ENCODE measurements at places on chromosomes 3 and 15. TPM values are rescaled to one million over a fixed set of nuclear protein-coding genes. Genes with fewer than 3 reads are reported as not detected.

DNA sequence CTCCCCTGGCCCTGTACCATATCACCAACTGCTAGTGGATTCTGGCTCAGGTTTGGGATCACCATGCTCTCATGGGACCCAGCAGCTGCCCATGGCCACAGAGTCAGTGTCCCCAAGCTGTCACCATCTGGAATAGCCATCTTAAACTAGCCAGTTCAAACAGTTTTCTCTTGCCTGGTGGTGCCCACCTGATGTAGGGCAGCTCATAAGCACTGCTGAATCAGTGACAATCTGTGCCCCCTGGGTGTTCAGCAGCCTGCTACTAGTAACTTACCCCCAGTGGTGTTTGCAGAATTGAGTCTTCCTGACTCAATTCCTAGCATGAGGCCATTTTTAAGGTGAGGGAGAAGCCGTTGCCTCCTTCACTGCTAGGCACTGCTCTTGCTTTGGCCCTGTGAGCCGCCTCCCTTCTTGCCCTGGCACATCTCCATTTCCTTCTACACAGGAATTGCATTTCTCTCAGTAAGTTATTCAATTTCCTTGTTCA lies 7.9 kb downstream of the RPSA start:
- no peak for DNase-seq

DNA sequence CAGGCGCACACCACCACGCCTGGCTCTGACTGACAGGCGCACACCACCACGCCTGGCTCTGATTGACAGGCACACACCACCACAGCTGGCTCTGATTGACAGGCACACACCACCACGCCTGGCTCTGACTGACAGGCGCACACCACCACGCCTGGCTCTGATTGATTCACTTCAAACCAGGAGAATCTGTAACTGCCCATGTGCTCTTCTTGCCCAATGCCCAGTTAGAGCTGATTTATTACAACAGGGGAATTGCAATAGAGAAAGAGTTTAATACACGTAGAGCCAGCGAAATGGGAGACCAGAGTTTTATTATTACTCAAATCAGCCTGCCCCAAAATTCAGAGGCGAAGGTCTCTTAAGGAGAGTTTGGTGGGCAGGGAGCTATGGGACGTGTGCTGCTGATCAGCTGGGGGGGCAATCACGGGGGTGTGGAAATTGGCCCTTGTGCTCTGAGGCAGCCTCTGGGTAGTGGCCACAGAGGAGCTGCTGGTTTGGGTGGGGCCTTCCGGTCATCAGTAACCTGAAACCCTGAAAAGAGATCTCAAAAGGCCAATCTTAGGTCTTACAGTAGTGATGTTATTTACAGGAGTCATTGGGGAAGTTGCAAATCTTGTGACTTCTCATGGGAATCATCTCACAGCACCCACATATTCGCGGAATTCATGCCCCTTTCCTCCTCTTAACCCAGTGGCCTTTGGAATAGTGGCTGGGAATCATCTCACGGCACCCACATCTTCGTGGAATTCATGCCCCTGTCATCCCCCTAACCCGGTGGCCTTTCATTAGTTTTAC lies 63.8 kb upstream of the TFRC start:
- no peak for DNase-seq

DNA sequence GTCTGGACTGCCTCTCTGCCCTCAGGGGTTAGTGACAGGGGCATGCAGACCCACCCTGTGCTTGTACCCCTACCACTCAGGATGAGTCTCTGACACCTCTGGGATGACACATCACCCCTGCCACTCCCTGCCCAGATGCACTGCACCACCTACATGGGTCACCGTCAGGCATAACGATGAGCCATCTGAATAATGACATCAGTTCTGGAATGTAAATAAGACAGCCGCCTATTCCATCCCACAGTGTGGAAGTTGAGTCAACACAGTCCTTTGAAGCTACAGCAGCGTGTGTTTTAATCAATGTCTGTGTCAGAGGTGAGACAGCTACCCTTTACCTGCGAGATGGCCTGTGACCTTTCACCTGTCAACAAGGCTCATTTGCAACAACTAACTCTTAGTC lies 268.7 kb upstream of the ARRDC4 start:
- DNase-seq: no peak

Gene SPATA12
- not detected for total RNA-seq

Gene GOLGA6L7
- not detected for total RNA-seq

Gene UPK1B
- not detected for total RNA-seq
